Neural progenitor cell (in vitro differentiated cells): ENCODE measurements at places on chromosomes 3 and 15. TPM values are rescaled to one million over a fixed set of nuclear protein-coding genes. Genes with fewer than 3 reads are reported as not detected.

The PIERCE2 gene
- total RNA-seq, result 3.9 and 14.2 TPM in 2 replicates

The SMAD6 gene
- 3.4 and 9.4 TPM in 2 replicates for total RNA-seq

The KNG1 gene
- not detected in 2 replicates for total RNA-seq

The AMT gene
- total RNA-seq, result 35.4 and 46.0 TPM in 2 replicates

The NOX5 gene
- total RNA-seq, result not detected in 2 replicates

The DUOXA1 gene
- not detected in 2 replicates for total RNA-seq

The SLC28A1 gene
- total RNA-seq, result not detected in 2 replicates

The HRH1 gene
- 0.09 and 0.19 TPM in 2 replicates for total RNA-seq

The CSPG4 gene
- 0.07 and 0.37 TPM in 2 replicates for total RNA-seq

The HCN4 gene
- 0.41 and 0.50 TPM in 2 replicates for total RNA-seq

The ATP13A4 gene
- total RNA-seq, result 0.32 and 0.40 TPM in 2 replicates

The RRP9 gene
- total RNA-seq, result 10.5 and 20.1 TPM in 2 replicates
